ENCODE measurements at places on chromosomes 1 and 21. TPM values are rescaled to one million over a fixed set of nuclear protein-coding genes. Genes with fewer than 3 reads are reported as not detected.
A peak's percentile ranks its signal among the peaks of the same experiment; 100 is the strongest.

- H3K4me3 ChIP-seq, result no peak overlapping the region
- no peaks in the 10 kb centered on the region for H3K36me3 ChIP-seq
- H3K27me3 ChIP-seq, result peaks cover 2% of the 10 kb centered on the region
- H3K4me1 ChIP-seq, result no peaks in the 10 kb centered on the region
These were observed 32.6 kb downstream of the LHX8 start for GRCh38 chr1:75166821-75167220.

GRCh38 chr1:206496131-206496793 is 11.1 kb upstream of the RASSF5 start:
- DNase-seq, result no peak
- peaks cover 23% of the 10 kb centered on the region for H3K4me1 ChIP-seq
- no peaks in the 10 kb centered on the region for H3K27me3 ChIP-seq

ACTN2 gene
- total RNA-seq, result 0.99 TPM

CELA3B gene
- not detected for total RNA-seq

GRCh38 chr1:204503122-204503912 is 8.7 kb upstream of the PIK3C2B start:
- DNase-seq, result peak; percentile 29
- H3K27me3 ChIP-seq, result peaks cover 3% of the 10 kb centered on the region
- H3K27ac ChIP-seq, result no peak overlapping the region
- H3K4me1 ChIP-seq, result no peaks in the 10 kb centered on the region
- no peaks in the 10 kb centered on the region for H3K36me3 ChIP-seq
- no peak overlapping the region for H3K4me3 ChIP-seq

CHIA gene
- total RNA-seq, result not detected

SORT1 gene
- 135 TPM for total RNA-seq

ASPM gene
- 3.9 TPM for total RNA-seq

HSPG2 gene
- total RNA-seq, result 249 TPM

ZNF593OS gene
- total RNA-seq, result not detected

ARHGAP29 gene
- 17.6 TPM for total RNA-seq

SLC45A3 gene
- 7.1 TPM for total RNA-seq

MEGF6 gene
- 10.9 TPM for total RNA-seq

- no peaks in the 10 kb centered on the region for H3K27me3 ChIP-seq
- H3K27ac ChIP-seq, result peak overlapping the region; percentile 76
- H3K4me1 ChIP-seq, result peaks cover 42% of the 10 kb centered on the region
- peak; percentile 81 for DNase-seq
These were observed 110.9 kb downstream of the RUNX1 start for GRCh38 chr21:34938089-34938764.

GRCh38 chr1:194062962-194063361 is 876.5 kb upstream of the B3GALT2 start:
- H3K4me3 ChIP-seq, result no peak overlapping the region
- no peaks in the 10 kb centered on the region for H3K36me3 ChIP-seq
- no peaks in the 10 kb centered on the region for H3K4me1 ChIP-seq

FLG gene
- total RNA-seq, result 2.8 TPM

TAL1 gene
- 0.17 TPM for total RNA-seq

DNA sequence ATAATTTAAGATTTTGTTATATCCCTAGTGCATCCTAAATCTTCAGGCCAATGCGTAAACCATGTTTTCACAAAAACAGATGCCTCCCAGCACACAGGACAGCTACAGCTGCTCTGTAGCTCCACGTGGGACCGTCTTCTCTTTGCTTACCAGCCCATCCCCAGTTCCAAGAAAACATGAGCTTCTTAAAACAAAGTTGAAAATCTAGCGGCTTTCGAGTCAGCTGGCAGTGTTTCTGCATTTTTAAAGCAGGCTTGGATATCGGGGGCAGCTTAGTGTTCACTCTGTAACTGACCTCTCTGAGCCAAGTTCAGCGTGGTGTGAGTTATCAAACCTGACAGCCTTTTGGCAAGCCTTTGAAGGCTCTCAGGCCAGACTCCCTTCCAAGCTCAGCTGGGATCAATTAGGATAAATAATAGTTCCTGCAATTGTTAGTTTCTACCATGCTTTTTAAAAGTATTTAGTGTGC is 881.5 kb downstream of the LTN1 start:
- peak; percentile 83 for DNase-seq
- no peaks in the 10 kb centered on the region for H3K4me1 ChIP-seq
- H3K27ac ChIP-seq, result no peak overlapping the region
- no peak overlapping the region for H3K4me3 ChIP-seq
- H3K36me3 ChIP-seq, result no peaks in the 10 kb centered on the region
- no peaks in the 10 kb centered on the region for H3K27me3 ChIP-seq

DNA sequence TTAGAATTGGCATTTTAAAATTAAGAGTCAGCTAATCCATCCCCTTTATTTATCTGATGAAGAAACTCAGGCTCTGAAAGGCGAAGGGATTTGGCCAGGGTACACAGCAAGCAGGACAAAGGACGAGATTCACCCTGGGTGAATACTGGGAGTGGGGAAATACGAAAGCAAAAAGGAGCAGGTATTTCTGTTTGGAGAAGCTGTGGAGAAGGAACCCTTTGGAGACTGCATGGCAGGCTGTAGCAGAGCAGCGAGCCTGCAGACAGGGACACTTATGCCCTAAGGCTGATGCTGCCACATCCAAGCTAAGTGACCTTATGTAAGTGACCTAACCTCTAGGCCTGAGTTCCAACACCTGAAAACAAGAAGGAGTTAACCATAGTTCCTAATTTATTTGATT is 207.2 kb upstream of the C1orf87 start:
- H3K27me3 ChIP-seq, result no peaks in the 10 kb centered on the region
- peaks cover 20% of the 10 kb centered on the region for H3K4me1 ChIP-seq
- peak overlapping the region; percentile 44 for H3K27ac ChIP-seq
- H3K36me3 ChIP-seq, result no peaks in the 10 kb centered on the region
- DNase-seq, result no peak

DNA sequence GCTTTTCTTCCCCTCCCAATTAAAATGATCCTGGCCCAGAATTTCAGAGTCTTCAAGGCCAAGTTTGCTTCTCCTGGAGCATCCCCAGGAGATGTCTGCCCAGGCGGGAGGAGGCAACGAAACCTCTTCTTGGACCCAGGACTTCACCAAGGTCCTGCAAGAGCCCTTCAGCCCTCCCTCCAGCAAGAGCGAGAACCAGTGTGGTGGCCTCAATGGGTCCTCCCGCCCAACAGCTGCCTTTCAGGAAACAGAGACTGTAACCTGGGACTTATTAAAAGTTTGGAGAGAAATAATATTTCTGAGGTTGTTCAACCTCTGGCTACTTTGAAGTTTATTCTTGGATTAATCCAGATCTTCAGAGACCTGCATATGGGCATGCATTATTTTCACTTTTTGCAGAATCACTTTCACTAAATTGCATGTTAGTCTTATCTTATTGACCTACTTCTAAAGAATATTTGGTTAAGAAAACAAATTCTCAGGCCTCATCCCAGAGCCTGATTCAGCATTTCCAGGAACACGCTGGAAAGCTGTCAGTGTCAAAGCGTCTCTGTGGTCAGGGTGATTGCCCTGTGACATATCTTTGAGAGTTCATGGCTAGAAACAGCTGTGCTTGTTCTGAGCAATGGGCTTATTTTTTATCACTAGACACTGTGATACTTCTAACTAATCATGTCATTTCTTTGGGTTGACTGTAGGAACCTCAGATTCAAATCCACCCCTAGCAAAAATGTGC is 66.0 kb upstream of the CLDN14 start:
- DNase-seq, result peak; percentile 62
- no peak overlapping the region for H3K4me3 ChIP-seq
- H3K27me3 ChIP-seq, result peaks cover 54% of the 10 kb centered on the region
- no peaks in the 10 kb centered on the region for H3K36me3 ChIP-seq
- no peaks in the 10 kb centered on the region for H3K4me1 ChIP-seq
- no peak overlapping the region for H3K27ac ChIP-seq

- H3K36me3 ChIP-seq, result no peaks in the 10 kb centered on the region
- H3K4me1 ChIP-seq, result peaks cover 3% of the 10 kb centered on the region
- H3K27me3 ChIP-seq, result no peaks in the 10 kb centered on the region
- H3K4me3 ChIP-seq, result no peak overlapping the region
- no peak for DNase-seq
These were observed 20.9 kb upstream of the AGTRAP start for GRCh38 chr1:11714831-11715575.

TRABD2B gene
- 1.8 TPM for total RNA-seq

DNA sequence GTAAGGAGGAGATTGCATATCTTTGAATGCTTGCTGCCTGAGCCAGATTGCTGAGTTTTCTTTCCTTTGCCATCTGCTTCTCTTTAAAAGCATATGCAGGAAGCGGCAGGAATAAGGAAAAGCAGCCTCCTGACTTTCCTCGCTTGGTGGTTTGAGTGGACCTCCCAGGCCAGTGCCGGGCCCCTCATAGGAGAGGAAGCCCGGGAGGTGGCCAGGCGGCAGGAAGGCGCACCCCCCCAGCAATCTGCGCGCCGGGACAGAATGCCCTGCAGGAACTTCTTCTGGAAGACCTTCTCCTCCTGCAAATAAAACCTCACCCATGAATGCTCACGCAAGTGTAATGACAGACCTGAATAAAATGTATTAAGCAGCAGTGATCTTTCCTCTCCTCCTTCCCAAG is 1.5 kb downstream of the CORT start:
- peak; percentile 19 for DNase-seq
- peaks cover 5% of the 10 kb centered on the region for H3K4me1 ChIP-seq
- H3K27ac ChIP-seq, result no peak overlapping the region

DNA sequence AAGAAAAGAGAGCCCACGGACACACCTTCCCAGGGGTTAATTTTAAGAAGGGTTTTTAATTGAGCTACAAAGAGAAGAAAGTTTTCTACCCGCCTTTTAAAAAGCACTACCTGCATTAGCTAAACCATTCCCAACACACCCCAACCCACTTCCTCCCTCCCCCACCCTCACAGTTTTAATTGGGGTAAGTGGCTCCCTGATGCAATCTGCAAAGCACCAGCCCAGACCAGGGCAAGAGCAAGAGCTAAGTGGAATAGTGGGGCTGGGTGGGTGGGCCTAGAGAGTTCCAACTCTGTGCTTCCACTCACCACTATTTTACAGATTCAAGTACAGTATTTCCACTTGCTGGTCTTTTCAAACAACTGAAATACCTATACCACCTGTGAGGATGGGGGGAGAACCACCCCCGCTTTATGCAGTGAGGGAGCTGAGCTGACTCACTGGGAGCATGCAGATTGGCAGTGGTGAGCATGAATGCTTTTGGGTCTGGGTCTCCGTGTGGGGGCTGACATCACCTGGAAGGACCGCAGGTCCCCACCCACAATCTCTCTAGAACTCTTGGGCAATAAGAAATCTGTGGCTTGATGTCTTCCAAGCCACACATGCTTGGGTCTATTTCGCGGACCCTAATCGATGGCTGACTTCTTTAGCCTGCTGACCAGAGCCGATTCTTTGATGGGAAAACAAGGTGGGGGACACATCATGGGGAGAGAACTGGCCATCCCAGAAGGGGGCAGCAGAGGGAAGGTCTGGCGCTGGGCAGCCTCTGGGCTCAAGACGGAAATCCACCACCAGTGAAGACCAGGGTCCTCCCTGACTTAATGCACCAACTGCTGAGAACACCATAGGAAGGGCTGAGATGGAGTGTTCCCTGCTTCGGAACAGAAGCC is 95.5 kb downstream of the SSBP3 start:
- H3K27me3 ChIP-seq, result no peaks in the 10 kb centered on the region
- DNase-seq, result peak; percentile 29

- H3K27ac ChIP-seq, result peak overlapping the region; percentile 73
- H3K4me3 ChIP-seq, result peak overlapping the region; percentile 90
- H3K27me3 ChIP-seq, result no peaks in the 10 kb centered on the region
- peaks cover 12% of the 10 kb centered on the region for H3K36me3 ChIP-seq
These were observed 1.6 kb downstream of the P3H1 start for GRCh38 chr1:42765269-42765668.

SHE gene
- total RNA-seq, result not detected

C1orf94 gene
- 0.70 TPM for total RNA-seq

MYOG gene
- total RNA-seq, result not detected

DNA sequence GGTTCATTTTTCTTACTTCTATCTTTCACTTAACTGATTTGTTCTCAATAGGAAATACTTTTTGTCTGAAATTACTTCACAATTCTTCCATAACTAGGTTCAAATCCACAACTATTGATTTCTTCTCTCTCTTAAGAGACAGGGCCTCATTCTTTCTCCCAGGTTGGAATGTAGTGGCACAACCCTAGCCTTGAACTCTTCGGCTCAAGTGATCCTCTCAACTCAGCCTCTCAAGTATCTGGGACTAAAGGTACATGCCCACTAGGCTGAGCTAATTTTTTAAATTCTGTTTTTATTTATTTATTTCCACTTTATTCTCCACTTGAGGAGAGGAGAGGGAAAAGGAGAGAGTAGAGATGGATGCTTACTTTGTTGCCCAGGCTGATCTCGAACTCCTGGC is 370.4 kb upstream of the PLXNA2 start:
- H3K27ac ChIP-seq, result no peak overlapping the region
- H3K36me3 ChIP-seq, result no peaks in the 10 kb centered on the region
- no peak overlapping the region for H3K4me3 ChIP-seq
- H3K4me1 ChIP-seq, result no peaks in the 10 kb centered on the region
- no peak for DNase-seq
- H3K27me3 ChIP-seq, result no peaks in the 10 kb centered on the region

- peak overlapping the region; percentile 31 for H3K27ac ChIP-seq
- peak overlapping the region; percentile 84 for H3K4me3 ChIP-seq
- H3K4me1 ChIP-seq, result peaks cover 9% of the 10 kb centered on the region
These were observed 991 bp downstream of the TIAM1 start for GRCh38 chr21:31343030-31343510.

- no peaks in the 10 kb centered on the region for H3K4me1 ChIP-seq
- peaks cover 50% of the 10 kb centered on the region for H3K36me3 ChIP-seq
- no peak for DNase-seq
- no peaks in the 10 kb centered on the region for H3K27me3 ChIP-seq
These were observed 16.8 kb upstream of the LSS start for GRCh38 chr21:46245213-46245915.

- H3K4me1 ChIP-seq, result no peaks in the 10 kb centered on the region
- H3K27ac ChIP-seq, result no peak overlapping the region
- no peak for DNase-seq
- H3K27me3 ChIP-seq, result peaks cover 8% of the 10 kb centered on the region
These were observed 51.3 kb upstream of the SELENON start for GRCh38 chr1:25748531-25749205.

GRCh38 chr1:202540014-202540413 is 170.2 kb downstream of the SYT2 start:
- H3K4me1 ChIP-seq, result peaks cover 12% of the 10 kb centered on the region
- H3K4me3 ChIP-seq, result no peak overlapping the region
- H3K27me3 ChIP-seq, result no peaks in the 10 kb centered on the region
- H3K36me3 ChIP-seq, result no peaks in the 10 kb centered on the region
- no peak overlapping the region for H3K27ac ChIP-seq

SLC1A7 gene
- not detected for total RNA-seq

FCAMR gene
- not detected for total RNA-seq

- DNase-seq, result peak; percentile 34
- H3K27ac ChIP-seq, result peak overlapping the region; percentile 68
- peaks cover 22% of the 10 kb centered on the region for H3K4me1 ChIP-seq
- peaks cover 15% of the 10 kb centered on the region for H3K27me3 ChIP-seq
- no peaks in the 10 kb centered on the region for H3K36me3 ChIP-seq
These were observed 13.2 kb upstream of the UMODL1 start for GRCh38 chr21:42057851-42058437.

- peak; percentile 52 for DNase-seq
- no peaks in the 10 kb centered on the region for H3K36me3 ChIP-seq
- peak overlapping the region; percentile 75 for H3K27ac ChIP-seq
- H3K27me3 ChIP-seq, result no peaks in the 10 kb centered on the region
- no peak overlapping the region for H3K4me3 ChIP-seq
These were observed 32.4 kb downstream of the RGS5 start for GRCh38 chr1:163170331-163170730.

- no peak for DNase-seq
- no peaks in the 10 kb centered on the region for H3K4me1 ChIP-seq
- H3K27me3 ChIP-seq, result no peaks in the 10 kb centered on the region
- no peaks in the 10 kb centered on the region for H3K36me3 ChIP-seq
- no peak overlapping the region for H3K4me3 ChIP-seq
- no peak overlapping the region for H3K27ac ChIP-seq
These were observed 106.5 kb downstream of the DISC1 start for GRCh38 chr1:231733063-231733462.

Data from astrocyte (in vitro differentiated cells and primary cell).